ENCODE measurements at places on chromosomes 5 and 9. TPM values are rescaled to one million over a fixed set of nuclear protein-coding genes. Genes with fewer than 3 reads are reported as not detected.

GRCh38 chr9:90054810-90055209 lies 450.0 kb downstream of the GADD45G start:
- peaks cover 37% of the 10 kb centered on the region for H3K27me3 ChIP-seq
- no peak for DNase-seq
- no peak overlapping the region for H3K27ac ChIP-seq
- no peaks in the 10 kb centered on the region for H3K4me1 ChIP-seq
- H3K4me3 ChIP-seq, result no peak overlapping the region

DNA sequence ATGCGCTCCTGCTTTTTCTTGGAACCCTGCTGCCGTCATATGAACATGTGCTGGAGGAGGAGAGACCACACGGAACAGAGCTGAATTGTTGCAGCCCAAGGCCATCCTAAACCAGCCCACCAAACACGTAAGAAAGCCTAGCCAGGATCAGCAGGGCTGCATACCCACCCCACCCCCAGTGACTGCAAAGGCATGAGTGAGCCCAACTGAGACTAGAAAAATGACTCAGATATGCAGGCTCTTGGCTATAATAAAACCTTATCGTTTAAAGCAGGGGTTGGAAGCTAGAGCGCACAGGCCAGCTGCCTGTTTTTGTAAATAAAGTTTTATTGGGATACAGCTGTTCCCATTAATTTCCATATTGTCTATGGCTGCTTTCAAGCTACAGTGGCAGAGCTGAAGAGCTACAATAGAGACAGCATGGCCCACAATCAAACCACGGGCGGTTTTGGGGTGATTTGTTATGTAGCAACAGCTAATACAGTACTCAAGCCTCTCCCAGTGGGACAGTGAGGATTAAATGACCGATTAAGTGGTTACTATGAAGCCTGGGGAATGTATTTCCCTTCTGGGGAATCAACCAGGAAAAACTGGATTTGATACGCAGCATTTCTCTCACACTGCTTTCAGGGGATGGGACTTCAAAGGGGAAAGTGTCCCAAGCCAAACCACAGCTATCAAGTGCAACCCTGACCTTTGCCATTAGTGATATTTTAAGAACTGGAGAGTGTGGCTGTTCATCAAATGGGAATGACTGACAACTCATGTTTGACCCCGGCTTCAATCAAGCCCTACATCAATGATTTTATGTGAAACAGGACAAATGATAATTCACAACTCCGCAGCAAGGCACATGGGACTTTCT lies 6.3 kb downstream of the SHB start:
- H3K36me3 ChIP-seq, result no peaks in the 10 kb centered on the region
- H3K4me3 ChIP-seq, result no peak overlapping the region
- no peak overlapping the region for H3K27ac ChIP-seq
- H3K27me3 ChIP-seq, result peaks cover 35% of the 10 kb centered on the region

GRCh38 chr9:77677397-77677796 lies 29.3 kb upstream of the GNA14 start:
- no peaks in the 10 kb centered on the region for H3K4me1 ChIP-seq
- no peak overlapping the region for H3K27ac ChIP-seq
- no peaks in the 10 kb centered on the region for H3K36me3 ChIP-seq
- no peak overlapping the region for H3K4me3 ChIP-seq
- DNase-seq, result no peak

GRCh38 chr9:24479361-24480059 lies 66.2 kb downstream of the IZUMO3 start:
- DNase-seq, result no peak
- no peaks in the 10 kb centered on the region for H3K36me3 ChIP-seq
- H3K4me3 ChIP-seq, result no peak overlapping the region
- no peaks in the 10 kb centered on the region for H3K4me1 ChIP-seq
- no peaks in the 10 kb centered on the region for H3K27me3 ChIP-seq
- H3K27ac ChIP-seq, result no peak overlapping the region

- no peak overlapping the region for H3K4me3 ChIP-seq
- no peak for DNase-seq
- peaks cover 46% of the 10 kb centered on the region for H3K27me3 ChIP-seq
- H3K36me3 ChIP-seq, result peaks cover 2% of the 10 kb centered on the region
- H3K4me1 ChIP-seq, result peaks cover 20% of the 10 kb centered on the region
Measured at GRCh38 chr5:7848296-7848695, 2.6 kb downstream of the CFAP90 start.

Gene RFX3
- 13.5 TPM for total RNA-seq

Gene TAF11L10
- not detected for total RNA-seq
